ENCODE measurements at places on chromosomes 5 and 9.

- DNase-seq = no peak
Observed at GRCh38 chr5:115398719-115399118, 102.3 kb upstream of the CCDC112 start.

DNA sequence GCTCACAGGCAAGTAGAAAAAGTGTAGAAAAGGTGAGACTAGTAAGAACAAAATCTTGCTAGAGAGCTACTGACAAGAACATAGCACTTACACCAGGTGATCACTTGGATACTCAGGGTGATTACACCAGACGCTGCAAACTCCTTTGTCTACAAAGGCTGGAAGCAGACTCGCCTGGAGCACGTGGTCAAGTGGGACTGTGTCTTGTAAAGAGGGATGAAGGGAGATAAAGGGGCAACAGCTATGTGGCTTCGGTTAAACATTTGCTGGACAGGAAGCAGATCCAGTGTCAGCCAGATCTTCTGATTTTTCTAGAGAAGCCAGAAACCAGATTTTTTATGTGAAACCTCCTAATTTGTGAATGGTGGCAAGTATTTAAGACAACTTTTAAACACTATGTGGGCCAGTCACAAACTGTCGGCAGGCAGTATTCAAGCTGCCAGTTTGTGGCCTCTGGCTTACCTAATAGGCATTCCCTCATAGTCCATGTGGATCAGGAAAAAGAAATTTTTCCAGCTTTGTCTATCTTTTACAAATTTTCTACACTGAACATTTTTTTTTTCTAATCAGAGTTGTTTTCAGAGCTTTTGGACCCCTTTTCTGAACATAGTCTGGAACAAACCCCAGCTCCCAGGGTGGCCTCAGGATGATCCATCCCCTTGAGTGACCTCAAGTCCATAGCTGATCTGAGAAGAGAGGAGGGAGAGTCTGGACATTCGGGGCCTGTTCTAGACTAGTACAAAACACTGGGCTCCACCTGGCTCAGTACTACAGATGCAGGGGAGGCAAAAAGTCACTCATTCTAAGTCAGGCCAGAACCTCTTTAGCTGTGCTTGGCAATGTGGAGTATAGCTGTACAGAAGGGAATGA, 262.9 kb downstream of the ARRDC3 start:
- no peak for DNase-seq

DNA sequence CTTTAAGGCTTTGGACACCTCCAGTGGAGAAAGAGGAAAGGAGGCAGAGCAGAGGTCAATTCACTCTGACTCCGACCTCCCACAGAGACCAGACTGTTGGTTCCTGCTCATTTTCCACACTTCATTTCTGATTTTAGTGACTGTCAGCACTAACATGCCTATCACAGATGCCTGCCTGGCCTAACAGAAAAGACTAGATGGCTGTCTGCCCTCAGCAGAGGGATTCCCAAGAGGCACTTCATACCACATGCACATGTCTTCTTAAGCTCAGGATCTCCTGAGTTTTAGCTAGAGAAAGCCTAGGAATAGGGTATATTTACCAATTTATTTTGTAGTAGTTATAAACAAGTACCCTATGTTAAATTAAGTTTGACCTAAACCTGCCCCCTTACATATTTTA, 336.0 kb downstream of the ENC1 start:
- no peak for DNase-seq

- DNase-seq = no peak
Observed at GRCh38 chr5:88093765-88094164, 174.9 kb downstream of the TMEM161B start.

GRCh38 chr9:130263601-130264413, 1.8 kb upstream of the HMCN2 start:
- DNase-seq = no peak

GRCh38 chr5:9401786-9402472, 143.9 kb downstream of the SEMA5A start:
- DNase-seq = no peak

GRCh38 chr9:32877639-32878217, 94.4 kb downstream of the TMEM215 start:
- DNase-seq = no peak

DNA sequence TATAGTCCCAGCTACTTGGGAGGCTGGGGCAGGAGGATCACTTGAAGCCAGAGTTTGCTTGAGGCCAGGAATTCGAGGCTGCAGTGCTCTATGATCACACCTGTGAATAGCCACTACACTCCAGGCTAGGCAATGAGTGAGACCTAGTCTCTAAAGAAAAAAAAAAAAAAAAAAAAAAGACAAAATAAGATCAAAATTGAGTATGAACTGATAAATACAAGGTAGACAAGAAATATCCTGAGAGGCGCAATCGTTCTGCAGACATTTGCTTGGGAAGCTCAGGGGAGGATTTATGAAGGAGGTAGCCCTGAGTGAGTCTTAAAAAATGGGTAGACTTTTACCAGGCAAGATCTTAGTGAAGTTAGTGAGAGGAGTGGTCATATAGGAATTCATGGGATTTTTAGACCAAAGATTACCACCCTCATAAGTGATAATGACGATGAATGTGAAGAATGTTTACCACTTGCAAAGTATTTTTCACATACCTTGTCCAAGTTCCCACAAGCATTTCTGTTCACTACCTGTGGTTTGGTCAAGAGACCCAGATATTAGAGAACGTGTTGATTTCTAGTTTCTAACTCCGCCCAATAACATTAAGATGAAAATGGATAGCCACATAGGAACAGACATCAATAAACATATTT, 4.4 kb downstream of the PDCD1LG2 start:
- DNase-seq = no peak

GRCh38 chr5:61649971-61650370, 317.9 kb downstream of the ZSWIM6 start:
- no peak for DNase-seq

DNA sequence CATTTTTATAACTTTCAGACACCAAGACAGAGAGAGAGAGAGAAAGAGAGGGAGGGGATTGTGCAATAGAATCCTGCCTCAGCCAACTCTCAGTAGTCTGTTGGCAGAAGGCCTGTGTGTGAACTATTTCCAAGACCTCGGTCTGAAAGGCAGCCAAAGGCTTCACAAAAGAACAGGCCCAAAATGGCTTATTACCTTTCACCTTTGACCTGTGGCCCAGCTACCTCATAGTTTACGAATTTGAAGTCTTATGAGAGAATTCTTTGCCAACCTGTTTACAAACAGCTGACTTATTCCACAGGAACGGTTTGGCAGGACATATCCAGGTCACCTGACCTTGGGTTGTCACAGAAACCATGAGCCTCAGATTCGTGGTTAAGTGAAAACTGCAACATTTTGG, 48.6 kb downstream of the NR2F1-AS1 start:
- DNase-seq = no peak

GRCh38 chr9:116646661-116647514, 40.2 kb upstream of the TRIM32 start:
- no peak for DNase-seq

DNA sequence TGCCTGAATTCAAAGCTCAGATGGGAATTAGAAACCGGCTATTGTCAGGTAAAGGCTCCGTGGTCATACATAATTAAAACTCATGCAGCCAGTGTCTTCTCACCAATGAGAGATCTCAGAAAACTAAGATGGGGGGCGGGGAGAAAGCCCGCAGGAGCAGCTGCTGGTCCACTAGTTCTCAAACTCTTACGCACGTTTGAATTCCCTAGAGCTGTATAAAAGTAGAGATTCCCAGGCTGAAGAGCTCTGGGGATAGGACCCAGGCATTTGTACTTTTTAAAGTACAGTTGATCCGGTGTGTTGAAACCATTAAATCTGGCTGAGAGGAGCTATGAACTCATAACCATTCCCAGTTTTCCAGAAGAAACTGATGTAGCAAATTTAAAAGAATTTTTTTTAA, 68.5 kb downstream of the FRMD3 start:
- no peak for DNase-seq

DNA sequence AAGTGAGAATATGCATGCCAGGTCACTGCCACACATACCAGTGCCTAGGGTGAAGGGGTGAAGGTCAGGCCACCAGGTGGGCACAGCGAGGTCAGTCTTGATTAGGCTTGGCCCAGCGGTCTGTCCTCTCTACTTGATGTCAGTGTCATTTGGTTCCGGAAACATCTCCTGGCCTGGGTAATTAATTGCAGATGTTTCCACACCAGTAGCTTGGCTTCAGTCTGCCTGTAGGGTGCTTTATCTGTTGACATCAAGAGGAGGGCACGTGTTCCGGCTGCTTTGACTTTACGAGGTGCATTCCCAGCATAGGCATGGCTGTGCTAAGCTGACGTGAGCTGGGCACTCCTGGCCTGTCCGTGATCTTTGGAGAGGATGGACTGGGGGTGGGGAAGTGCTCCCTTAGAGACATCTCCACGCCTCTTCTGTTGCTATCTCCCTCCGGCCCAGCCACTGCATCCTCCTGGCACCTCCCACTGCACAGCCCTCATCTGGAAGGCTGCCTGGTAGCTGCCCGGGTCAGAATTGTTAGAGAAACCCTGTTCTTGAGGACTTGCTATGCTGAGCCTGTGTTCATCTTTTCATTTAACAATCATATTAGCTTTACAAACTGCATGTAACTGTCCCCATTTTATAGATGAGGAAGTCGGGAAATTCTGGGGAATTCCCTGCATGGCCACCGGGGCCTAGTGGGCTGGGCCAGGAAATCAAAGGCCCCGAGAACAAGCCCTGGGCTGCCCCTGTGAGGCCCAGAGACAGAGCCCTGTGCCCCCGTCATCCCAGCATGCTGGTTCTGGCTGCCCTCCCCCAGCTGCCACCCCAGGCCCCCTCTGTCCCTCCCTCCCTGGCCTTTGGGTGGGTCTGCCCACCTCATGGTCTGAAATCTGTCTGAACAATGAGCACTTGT, 29.1 kb downstream of the JADE2 start:
- DNase-seq = peak; percentile 67

DNA sequence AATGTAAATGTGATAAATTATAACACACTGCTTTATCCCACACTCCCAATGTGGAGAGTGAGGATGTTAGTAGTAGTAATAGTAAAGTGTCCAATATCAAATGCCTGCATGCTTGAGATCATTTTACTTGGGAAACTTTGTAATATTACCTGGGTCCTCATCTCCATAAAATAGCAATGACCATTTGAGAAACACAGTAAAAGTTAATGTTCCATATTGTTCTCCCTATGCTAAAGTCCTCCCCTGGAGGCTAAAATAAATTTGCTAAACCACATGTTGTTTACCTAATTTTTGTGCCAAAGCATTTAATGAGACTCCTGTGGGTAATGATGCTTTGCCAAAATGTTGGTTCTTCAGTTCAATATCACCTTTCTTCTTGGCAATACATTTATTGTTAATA, 291.2 kb downstream of the CDH10 start:
- no peak for DNase-seq

DNA sequence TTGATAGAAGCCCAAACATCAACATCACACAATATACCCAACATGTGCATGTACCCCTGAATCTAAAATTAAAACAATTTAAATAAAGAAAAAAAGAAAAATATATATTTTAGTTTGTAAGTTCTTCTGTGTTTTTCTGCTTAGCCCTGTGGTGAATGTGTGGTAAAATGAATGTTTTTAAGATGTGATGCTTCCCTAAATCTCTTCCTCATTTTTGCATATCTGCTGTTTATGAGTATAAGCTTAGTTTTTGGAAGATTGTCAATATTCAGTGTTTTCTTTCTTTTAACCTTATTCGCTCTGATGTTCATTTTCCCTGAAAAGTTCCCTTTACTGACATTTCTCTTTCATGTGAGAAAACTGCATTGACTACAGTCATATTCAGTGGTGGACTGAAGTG, 44.4 kb upstream of the DAB2 start:
- DNase-seq = no peak

- no peak for DNase-seq
Observed at GRCh38 chr9:21429191-21429590, 11.0 kb upstream of the IFNA1 start.

DNA sequence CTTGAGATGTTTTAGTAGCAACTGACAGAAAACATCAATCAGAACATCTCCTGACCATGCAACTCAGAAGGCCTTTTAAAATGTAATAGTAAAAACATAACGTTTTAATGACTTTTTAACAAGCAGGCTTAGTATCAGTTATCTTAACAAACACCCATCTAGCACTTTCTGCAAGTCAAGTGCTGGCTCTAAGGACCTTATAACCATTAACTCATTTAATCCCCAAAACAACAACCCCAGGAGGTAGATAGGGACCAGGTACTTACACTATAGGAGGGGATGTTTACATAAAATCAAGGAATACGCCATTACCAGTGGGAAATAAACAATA, 41.8 kb downstream of the ROR2 start:
- no peak for DNase-seq

GRCh38 chr5:21594566-21594965, 1258.6 kb downstream of the CDH12 start:
- no peak for DNase-seq

DNA sequence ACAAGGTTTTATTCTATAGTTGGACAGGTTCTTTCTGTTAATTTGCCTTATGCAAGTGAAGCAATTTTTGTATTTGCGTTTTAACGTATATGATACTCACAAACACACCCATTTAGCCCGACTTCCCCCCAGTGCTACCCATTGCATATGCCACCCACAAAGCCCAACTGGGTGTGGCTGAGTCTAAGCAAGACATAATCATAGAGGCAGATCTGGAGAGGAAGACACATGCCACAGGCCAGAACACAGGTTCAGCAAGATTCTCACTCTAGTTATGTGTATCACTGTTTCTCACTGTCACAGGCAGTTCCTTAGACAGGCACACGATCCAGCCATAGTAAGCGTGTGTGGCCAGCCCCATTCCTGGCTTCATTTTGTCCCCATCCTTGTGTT, 29.0 kb upstream of the PUM3 start:
- DNase-seq = peak; percentile 16

GRCh38 chr5:72408603-72409002, 88.4 kb downstream of the PTCD2 start:
- DNase-seq = no peak

GRCh38 chr9:16925426-16925825, 55.0 kb upstream of the BNC2 start:
- DNase-seq = no peak

DNA sequence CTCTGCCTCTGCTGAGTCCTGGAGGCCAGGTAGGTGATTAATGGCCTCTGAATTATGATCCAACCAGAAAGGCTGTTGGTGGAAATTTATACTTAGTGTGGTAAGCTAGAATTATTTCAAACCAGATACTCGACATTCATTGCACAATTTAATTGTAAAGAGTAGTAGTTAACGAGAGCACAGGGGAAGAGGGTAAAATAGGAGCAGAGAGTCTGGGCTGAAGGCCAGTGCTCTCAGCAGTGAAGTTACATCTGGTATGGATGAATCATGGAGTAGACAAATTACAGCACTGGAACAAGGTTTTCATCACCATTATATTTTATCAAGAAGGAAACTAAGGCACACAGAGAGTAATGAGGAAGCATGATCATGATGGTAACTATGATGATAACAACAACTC, 92.5 kb downstream of the TLR4 start:
- no peak for DNase-seq

DNA sequence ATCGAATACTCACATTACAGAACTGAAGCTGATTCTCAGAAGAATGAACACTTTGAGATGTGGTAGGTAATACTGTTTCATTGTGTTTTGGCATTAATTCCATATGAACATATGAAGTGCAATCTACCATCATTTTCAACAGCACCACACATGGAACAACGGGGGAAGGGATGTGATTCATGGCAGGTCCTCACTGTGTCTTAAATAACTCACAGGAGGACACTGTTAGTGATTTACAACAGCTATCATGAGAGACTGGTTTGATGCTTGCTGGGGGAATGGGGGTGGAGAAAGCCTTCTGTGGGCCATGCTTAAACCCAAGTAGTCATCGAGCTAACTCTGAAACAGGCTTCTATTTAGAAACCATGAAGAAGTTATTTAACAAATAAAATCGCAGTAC, 232.9 kb downstream of the SPOCK1 start:
- no peak for DNase-seq

- DNase-seq = peak; percentile 30
Observed at GRCh38 chr9:134059661-134060395, 8.0 kb downstream of the BRD3 start.

- peak; percentile 52 for DNase-seq
Observed at GRCh38 chr9:129609486-129610212, 11.3 kb downstream of the C9orf50 start.

Data from activated CD4-positive, alpha-beta T cell treated with anti-CD3 and anti-CD28 coated beads, Interleukin-2, amount 50 U/mL, for 48 hours (primary cell).